Stimulated activated CD8-positive, alpha-beta memory T cell treated with anti-CD3 and anti-CD28 coated beads, Interleukin-7, amount 100 ng/mL, for 48 hours (primary cell): ENCODE measurements at places on chromosomes 5 and 9.

DNA sequence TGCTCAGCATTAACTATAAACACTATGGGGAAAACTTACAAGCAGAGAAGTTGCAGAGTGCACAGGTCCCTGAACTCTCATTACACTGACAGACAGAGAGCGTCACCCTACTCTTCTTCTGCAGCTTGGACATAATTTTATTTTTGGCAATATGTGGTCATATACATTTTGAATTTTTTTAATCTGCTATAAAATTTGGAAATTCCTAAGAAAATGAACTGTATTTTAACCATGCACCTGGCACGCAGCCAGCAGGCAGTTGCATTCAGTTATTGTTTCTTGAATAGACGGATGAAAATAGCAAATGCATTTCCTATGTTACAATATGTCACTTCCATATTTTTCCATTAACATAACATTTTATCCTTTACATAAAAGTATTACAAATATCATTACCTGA is 100.2 kb downstream of the SLC25A46 start:
- no peak for DNase-seq

DNA sequence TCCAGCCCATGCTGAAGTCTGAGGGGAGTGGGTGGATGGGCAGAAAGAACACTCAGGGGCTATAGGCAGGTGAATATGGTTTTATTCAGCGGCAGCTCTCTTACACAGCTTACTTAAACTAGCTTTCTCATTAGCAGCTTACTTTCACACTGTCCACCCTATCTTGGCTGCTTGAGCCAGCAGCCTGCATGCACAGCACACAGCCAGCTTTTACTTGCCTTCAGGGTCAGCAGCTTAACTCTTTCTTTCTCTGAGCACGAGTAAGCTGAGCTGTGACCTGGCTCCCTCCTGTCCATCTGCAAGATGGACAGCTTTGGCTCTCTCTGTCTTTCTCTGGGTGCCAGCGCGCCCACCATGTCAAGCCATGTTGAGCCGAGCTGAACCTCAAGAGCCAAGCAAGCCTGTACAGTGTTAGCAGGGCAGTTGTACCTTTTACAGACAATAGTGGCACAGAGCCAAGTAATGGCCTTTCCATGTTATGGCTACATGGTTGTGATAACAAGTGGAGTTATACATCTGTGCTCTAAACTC is 1054.9 kb downstream of the PTPRD start:
- DNase-seq, result no peak

- DNase-seq, result no peak
These were observed 15.9 kb downstream of the HSPB3 start for GRCh38 chr5:54471398-54471797.

- no peak for DNase-seq
These were observed 140.1 kb downstream of the FGF1 start for GRCh38 chr5:142545650-142546322.

- DNase-seq, result no peak
These were observed 11.2 kb upstream of the SETX start for GRCh38 chr9:132365986-132366385.

DNA sequence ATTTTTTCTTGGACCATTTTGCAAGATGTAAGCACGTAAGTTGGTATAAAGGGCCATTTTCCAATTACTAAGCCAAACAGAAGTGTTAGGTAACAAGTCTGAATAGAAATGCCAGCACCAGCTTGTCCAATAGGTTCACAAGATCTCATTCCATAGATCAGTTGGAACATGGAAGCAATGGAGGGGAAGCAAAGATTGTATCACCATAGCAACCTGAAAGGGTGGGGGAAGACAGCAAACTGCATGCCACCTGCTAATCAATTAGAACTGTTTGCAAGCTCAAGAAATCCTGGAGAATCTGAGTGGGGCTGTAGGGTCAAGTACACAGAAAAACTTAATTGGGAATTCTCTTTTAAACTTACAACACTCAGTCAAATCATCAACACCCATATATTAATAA is 264.9 kb upstream of the EFNA5 start:
- no peak for DNase-seq

- no peak for DNase-seq
These were observed 212.0 kb downstream of the ARHGAP26 start for GRCh38 chr5:142981886-142982820.

- no peak for DNase-seq
These were observed 2.2 kb upstream of the SHROOM1 start for GRCh38 chr5:132832612-132833011.

DNA sequence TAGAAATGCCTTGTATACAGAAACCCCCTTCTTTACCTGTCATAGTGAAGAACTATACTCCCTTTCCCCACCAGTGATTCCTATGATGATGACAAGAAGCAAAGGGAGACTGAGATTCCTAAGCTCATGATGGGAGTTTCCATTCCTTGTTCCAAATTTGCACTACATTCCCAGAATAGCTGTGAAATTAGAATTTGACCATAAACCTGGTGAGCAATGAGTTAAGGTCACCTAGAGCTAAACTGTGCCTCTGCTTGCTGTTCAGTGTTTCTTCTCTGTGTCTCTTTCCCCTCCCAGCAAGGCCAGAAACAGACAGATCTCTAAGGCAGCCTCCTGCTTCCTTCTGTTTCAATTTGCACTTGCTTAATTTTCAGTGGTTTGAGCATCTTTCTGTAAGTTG is 332.1 kb downstream of the PIK3R1 start:
- DNase-seq, result no peak

DNA sequence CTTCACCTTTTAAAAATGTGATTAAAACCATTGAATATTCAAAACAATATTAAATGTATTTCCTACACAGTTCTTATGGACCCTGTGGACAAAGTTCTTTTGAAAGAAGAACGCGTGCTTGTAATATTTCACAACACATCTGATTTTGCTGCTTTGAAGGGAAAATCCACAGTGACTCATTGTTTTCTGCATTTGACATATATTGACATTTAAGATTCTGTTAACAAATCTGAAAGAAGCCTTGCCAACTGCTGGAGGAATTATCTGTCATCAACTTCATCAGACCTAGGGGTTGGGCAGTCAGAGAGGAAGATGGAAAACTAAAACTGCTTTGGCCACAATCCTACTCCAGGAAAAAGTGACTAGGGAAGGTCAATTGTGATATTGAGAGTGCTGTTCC is 56.9 kb upstream of the RASEF start:
- DNase-seq, result no peak

DNA sequence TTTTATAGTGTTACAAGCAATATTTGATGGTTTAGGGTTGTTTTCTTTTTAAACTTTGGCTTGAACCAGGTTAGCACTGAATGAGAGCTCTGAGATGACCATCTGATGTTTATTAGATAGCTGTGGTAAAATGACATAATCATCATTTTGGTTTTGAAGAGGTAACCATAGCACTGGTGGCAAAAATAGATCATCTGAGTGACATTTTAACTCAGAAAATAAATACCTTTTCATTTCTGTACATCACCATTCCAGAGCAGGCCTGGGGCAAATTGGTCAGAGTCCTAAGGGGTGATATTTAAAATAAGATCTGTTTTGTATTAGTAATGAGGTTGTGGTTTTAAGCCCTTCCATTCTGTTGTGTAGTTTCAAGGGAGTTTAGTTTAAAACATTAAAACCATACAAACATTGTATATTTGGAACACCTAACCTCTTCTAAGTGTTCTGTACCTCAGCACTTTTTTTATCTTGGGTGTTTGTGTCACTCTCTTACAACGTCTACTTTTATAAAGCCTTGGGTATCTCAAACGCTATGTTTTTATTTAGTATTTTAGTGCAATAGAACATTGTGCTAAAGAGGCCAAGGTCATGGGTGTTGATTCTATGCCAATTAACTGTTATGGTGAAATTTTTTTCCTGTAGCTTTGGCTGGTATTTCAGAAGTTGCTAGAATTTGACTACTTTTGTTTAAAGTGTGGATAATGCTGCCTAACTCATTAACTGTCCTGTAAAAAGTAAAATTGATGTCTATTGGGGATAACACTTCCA is 166.1 kb downstream of the CD180 start:
- no peak for DNase-seq

DNA sequence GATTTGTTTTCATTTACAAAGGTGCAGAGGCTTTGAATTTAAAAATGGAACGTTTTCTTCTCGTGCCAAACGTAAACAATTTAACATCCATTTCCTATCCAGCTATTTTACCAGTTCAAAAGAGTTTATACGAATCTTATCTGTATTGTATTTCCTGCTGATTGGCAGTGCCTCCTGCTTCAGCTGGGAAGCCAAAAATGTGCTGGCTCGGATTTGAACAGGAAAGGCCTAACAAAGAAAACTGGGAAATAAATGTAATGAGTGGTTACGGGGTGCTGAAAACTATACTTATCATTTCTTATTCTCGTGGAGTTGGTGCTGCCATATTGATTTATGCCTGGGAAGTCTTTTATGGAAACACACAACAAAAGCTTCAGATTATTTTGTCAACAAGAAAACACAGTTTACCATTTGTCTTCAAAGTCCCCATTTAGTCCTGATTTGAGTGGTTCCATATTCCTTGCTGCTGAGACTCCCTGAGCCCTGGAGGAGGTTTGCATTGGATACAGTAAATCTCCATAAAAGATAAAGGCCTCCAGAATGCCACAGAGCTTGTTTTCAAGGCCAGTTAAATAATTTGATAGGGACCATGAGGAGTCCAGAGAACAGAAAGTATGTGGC is 507.4 kb downstream of the RASEF start:
- no peak for DNase-seq

- DNase-seq, result no peak
These were observed 498.9 kb downstream of the NTRK2 start for GRCh38 chr9:85168412-85168811.

DNA sequence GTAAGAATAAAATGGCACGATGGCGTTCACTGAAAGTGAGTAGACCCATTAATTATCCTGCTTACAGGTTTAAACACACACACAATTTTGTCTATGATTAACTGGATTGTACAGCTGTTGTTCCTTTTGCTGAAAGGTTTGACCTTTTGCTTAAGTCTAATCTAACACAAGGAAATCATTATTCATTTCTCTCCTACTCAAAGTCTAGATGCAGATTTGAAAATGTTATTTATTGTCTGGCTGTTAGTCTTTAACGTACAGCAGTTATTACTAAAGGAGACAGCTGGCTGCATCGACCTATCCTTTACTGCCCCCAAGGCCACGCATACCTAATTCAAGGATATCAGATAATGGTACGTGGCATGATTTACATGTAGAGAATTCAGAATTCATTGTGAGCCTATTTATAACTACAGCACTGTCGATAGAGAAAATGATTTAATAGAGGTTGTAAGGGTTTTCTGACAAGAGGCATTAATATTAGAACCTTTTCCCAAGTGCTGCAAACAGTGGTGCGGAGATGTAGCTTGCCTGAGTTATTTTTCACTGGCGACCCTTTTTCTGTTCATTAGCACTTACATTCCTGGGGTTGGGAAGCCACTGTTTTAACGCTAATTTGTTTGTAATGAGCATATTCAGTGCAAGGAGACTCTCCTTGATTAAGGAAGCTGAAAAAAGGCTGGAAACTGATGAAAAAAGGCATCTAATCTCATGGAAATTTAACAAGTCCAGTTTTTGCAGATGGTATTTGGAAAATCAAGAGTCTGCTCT is 368.4 kb upstream of the GRAMD2B start:
- no peak for DNase-seq

GRCh38 chr9:16257604-16258003 is 612.9 kb downstream of the BNC2 start:
- no peak for DNase-seq

DNA sequence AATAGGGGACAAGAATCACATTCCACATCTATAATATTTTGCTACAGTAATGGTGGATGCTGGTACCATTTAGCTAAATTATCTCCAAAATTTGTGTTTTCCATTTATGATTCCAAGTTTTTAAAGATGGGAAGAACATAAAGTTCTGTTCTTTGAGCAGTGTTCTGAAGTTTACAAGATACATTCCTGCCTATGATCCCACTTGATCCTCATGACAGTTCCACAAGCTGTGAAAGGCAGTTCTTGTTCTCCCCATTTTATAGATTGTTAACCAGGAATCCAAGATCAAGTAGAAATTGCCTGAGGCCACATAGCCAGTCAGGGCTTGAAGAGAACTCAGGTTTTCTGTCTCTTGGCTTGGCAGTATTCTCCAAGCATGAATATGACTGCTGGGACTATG is 257.3 kb downstream of the NR3C1 start:
- DNase-seq, result no peak

DNA sequence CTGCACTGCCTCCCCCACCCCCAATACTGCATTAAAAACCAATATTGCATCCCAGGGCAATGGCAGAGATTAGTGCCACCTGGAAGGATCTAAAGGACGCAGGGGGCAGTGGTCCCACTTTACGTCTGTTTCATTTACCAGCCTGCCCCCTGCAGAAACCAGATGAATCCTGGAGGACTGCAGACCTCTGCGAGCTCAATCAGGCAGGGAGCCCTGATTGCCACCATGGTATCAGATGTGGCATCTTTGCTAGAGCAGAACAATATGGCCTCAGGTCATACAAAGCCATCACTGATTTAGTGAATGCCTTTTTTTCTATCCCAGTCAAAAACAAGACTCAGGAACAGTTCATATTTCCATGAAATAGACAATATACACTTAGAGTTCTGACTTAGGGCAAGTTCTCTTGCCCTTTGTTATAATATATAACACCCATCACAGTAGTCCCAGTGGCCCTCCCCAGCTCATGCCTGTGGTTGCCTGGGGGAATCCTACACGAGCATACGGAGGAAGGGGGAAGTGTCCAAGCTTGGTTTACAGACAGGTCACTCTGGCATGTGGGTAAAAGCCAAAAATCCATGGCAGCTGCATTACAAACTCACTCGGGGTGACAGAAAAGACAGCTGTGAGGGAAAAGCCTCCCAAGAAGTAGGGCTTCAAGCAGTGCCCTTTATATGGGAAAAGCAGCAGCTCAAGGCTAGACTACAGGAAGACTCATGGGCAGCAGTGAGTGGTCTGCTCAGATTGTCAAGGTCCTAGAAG is 85.1 kb downstream of the MED27 start:
- DNase-seq, result no peak

DNA sequence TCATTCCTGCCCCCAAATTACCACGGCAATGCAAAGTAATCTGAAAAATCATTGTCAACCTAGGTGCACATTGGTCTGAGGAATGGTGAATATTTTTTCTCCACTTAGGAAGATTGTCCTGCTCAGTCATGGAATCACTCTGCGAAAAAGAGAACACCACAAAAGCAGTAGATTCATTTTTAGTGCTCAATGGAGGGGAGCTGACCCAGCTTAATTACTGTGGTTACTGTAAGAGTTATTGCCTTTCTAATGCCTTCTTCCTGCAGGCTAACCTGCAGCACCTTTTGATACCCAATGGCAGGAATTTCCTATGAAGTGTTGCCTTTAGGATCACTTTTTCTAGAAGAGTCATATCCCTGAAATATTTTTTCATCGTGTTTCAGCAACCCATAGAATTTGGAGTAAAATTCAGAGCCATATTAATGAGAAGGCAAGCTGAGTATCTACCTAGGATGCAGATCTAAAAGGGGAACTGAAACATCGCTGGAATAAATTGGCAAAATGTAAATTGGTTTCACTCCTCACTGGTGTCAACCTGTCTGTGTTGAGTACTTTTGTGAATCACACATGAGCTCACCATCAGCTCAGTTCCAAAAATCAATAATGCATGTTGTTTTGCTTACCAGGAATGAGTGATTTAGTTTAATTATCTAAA is 464.5 kb downstream of the CSNK1G3 start:
- DNase-seq, result no peak

- no peak for DNase-seq
These were observed 35.5 kb downstream of the ARHGEF37 start for GRCh38 chr5:149616727-149617285.
